ENCODE measurements at places on chromosomes 1 and 21. TPM values are rescaled to one million over a fixed set of nuclear protein-coding genes. Genes with fewer than 3 reads are reported as not detected.

- DNase-seq, result no peak
Measured at GRCh38 chr1:54136963-54137533, 15.8 kb downstream of the CDCP2 start.

DNA sequence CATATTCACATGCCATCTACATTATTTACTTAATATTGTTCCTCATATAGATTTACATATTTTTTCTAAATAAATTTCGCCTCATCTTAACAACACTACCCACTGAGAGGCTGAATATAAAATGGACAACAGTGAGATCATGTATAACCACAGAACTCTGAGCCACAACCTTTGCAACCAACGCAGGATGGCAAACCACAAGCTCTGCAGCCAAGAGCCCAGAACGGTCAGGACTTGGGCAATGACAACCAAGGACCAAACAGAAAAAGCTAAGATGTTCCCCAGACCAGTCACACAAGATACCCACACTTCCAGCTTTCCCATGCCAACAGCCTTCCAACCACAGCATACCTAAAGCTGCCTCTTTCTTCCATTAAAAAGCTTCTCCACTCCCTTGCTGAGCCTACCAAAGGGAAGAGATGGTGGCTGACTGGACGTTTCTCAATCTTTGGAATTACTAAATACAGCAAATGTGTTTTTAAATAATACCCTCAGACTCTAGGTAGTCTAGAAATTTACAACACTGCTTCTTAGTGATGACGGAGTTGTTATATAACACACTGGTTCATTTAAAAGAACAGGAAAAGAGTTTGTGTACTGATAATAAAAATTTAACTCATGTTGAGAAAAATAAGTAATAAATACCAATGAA is 117.9 kb downstream of the AKT3 start:
- DNase-seq, result no peak

DNA sequence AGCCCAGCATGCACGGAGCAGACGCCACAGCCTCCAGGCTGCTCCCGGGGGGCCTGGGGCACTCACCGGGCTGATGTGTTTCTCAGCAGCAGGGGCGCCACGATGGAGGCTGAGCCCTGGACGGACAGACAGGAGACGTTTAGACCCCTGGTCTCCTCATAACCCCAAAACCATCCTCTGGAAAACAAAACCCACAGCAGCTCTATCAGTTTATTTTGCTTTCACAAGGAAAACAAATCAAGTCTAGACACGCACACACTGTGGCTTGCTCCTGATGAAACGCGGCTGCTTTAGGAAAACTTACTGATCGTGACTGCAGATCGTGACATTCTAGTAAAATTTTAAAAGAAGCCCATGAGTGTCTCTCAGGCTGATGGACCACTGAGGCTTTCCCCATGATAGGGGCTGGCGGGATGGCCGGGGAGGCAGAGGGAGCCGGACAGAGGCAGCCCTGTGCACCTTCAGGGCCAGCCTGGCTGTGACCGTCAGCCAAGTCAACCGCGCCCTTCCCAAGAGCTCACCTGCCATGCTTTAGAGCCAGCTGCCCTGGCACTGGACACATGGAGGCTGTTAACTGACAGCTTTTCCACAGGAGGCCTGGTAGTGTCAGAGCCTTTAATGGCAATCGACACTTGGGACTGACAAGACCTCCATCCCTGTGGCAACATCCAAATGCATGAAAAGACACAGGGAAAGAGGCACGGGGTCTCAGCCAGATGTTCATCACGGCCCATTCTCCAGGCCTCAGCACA is 5.2 kb downstream of the POFUT2 start:
- no peak for DNase-seq

DNA sequence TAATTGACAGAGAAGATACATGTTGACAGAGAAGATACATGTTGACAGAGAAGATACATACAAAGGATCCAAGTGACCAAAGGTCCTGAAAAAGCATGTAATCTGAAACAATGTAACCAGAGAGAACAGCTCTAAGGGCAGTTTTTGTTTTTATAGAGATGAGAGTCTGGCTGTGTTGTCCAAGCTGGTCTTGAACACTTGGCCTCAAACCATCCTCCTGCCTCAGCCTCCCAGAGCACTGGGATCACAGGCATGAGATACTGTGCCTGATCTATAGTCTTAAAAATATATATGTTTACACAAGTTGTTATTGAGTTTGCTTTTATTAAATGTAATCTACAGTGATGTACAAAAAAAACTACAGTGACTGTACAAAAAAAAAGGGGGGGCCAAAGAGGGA is 12.5 kb downstream of the MEAF6 start:
- no peak for DNase-seq

GRCh38 chr21:36780861-36781260 is 81.9 kb downstream of the SIM2 start:
- DNase-seq, result no peak

GRCh38 chr21:31203431-31204054 is 140.5 kb downstream of the TIAM1 start:
- DNase-seq, result no peak

SAMSN1 gene
- 2.4 TPM for total RNA-seq

CELA2A gene
- total RNA-seq, result not detected

DNA sequence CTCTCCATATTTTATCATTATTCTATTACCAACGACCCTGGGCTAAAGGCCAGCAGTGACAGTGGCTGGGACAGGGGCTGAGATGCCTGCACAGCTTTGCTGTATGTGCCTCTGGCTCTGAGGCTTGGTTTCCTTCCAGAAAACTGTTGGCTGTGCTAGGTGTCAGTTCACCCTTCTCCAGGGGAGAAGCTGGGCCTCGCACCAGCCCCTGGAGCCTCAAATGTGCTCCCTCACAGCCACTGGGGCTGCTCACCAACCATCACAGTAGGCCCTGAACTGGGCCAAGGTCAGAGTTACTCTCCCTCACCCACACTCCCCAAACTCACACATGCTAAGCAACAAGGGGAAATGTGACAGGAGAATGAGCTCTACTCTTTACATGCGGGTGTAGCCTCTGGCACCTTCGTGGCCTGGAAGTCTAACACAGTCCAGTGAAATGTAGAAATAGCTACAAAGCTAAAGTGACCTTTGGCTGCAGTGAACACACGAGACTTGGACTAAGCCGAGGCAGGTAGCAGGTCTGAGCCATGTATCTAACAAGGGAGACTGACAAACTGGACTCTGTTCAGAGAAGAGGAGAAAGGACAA is 4.7 kb upstream of the CD160 start:
- no peak for DNase-seq

RNU1-2 gene
- total RNA-seq, result 4,572 TPM

TRIM63 gene
- 212 TPM for total RNA-seq

CD52 gene
- 6.5 TPM for total RNA-seq

- DNase-seq, result no peak
Measured at GRCh38 chr1:239833723-239834122, 258.0 kb upstream of the FMN2 start.

SLC1A7 gene
- total RNA-seq, result not detected

GRCh38 chr1:155522069-155522468 is 40.5 kb downstream of the ASH1L start:
- DNase-seq, result no peak

- DNase-seq, result no peak
Measured at GRCh38 chr1:89198081-89198480, 661 bp downstream of the GBP4 start.

DNA sequence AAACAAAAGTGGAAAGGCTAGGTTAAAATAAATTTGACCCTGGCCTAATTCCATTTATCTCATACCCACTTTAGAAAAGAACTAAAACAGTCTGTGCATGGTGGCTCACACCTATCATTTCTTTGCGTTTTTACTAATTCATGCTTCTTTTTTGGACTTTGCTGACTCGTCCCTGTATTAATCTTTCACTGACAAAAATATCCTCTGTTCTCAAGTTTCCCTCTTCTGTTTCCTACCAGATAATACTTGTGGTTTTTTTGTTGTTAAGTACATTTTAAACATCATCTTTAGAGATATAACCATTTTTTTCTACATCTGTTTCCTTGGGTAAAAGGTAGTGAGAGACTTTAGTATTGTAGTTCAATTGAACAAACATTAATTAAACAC is 11.5 kb downstream of the CNST start:
- DNase-seq, result no peak

DNA sequence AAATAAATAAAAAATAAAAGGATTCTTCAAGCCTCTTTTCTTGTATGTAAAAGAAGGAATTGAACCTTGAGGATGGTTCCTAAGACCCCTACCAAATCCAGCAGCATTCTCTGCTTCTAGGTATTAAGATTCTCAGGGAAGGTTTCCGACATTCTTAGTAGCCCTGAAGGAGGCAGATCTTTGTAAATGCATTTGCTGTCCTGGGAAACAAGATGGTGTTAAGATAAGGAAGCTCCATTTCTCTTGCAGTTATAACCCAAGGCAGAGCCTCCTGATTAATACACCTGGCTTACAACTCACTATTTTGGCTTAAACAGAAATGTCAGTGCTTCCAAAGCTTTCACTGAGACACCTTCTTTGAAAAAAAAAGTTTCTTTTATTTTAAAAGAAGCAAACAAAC is 393.8 kb downstream of the DISC1 start:
- no peak for DNase-seq

ST6GALNAC5 gene
- 0.46 TPM for total RNA-seq

SPRR4 gene
- not detected for total RNA-seq
